Osteocyte (in vitro differentiated cells): ENCODE measurements at places on chromosomes 7 and 10.

DNA sequence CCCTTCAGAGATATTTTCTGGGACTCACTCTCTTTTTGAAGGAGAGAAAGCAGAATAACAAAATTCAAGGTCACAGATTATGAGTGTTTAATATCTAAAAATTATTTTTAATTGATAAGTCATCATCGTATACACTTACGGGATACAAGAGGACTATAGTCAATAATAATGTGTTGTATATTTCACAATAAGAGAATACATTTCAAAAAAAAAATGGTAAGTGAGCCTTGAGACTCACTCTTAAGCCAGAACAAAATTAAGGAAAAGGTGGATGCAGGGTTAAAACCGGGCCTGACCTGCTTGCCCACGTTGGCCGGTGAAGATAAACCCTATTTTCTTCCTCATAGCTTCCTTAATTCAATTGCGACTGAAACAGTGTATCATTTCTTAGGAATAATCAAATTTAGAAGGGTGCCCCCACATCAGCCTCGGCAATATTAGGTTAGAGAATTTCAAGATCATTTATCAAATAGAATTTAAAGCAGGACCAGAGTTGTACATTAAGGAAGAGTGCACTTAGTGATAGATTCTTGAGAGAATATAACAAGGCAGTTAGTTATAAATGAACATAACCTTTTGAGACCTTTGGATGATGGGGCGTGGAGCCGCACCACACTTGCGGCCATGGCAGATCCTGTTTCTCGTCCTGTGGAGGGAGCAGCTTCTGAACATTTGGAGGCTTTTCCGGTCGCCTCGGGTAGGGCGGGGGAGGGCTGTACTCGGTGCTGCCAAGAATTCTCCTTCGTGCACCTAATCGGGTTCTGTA, 321.8 kb downstream of the PAXIP1 start:
- DNase-seq, result no peak

- no peak for DNase-seq
Measured at GRCh38 chr10:4538016-4538415, 288.0 kb upstream of the AKR1E2 start.

DNA sequence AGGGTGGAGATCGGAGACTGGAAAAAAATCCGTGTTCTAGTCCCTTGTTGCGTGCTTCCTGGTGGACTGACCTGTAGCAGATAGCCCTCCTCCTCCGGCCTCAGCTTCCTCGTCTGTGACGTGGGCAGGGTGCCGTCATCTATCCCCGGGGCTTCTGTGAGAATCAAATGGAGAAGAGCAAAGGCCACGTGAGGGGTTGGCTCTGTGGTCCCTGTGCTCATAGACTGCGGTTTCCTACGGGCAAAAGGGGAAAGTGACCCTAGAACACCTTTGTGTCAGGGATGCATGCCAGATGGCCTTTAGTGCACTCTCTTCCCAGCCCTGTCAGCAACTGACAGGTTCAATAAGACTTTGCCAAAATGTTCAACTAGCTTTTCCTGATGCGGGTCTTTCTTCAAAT, 33.7 kb downstream of the GRK5 start:
- DNase-seq, result no peak

- DNase-seq, result peak; percentile 86
Measured at GRCh38 chr7:139035586-139036353, at the start of gene ZC3HAV1L. TSS of gene ZC3HAV1L (minus strand) at chr7:139036042. CDS start at chr7:139036017, 25 bp downstream.

- no peak for DNase-seq
Measured at GRCh38 chr7:149253665-149254064, 8.3 kb upstream of the ZNF783 start.

DNA sequence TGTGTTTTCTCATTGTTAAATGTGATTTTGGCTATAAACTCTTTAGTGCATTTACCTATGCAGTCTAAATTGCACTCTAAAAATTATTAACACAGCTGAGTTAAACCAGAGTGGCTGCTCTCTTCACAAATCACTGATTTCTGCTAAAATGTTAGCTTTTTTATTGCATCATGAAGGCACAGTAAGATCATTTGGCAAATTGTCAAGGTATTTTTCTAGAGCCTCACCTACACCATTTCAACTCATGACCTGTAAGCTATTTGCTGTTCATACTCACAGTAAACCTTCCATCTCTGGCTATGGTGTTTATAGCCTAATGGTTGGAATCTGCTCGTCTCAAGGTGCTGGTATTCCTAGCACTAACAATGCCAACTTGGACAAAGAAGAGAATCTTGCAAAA, 25.7 kb downstream of the NDUFB2 start:
- no peak for DNase-seq

- DNase-seq, result no peak
Measured at GRCh38 chr7:135925210-135925609, 51.9 kb downstream of the MTPN start.

DNA sequence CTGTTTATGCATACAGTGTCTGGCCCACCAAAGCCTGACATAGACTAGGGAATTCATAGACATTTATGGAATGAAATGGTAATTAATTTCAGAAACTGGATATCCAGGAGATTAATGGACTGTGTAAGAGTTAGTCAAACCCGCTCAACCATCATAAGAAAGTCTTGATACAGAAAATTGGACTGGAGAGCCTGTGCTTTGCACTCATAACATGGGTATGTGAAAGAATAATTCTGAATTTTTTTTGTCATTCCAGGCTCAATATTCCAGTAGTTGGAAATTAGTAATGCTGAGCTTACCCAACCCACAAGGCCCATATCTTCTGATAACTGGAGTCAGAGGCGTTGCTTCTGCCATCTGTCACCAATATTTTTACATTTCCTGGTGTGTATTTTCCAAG, 799.7 kb upstream of the IGFBP3 start:
- no peak for DNase-seq

DNA sequence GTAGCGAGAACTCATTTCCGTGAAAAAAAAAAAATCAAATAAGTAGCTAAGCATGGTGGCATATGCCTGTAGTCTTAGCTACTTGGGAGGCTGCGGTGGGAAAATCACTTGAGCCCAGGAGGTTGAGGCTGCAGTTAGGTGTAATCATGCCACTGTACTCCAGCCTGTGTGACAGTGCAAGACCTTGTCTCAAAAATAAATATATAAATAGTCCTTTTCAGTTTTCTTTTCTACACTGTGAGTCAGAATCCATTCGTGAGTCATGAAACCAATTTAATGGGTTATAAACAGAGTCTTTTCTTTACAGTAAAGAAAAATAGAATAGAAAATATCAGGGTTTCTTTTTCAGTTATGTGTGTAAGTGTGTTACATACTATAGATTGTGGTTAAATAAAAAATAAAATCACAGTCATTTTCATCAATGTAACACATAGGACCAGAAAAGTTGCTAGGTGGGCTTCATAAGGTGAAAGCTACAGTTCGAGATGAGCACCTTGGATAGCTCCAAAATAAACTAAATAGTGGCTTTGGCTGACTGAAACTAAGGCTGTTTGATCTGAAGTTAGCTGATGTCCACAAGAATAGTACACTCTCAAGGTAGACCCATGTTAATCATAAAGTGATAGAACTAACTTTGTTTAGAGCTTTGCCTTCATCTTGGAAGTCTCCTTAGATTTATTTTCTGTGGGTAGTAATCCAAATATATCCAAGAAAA, 781.1 kb downstream of the GATA3 start:
- no peak for DNase-seq

DNA sequence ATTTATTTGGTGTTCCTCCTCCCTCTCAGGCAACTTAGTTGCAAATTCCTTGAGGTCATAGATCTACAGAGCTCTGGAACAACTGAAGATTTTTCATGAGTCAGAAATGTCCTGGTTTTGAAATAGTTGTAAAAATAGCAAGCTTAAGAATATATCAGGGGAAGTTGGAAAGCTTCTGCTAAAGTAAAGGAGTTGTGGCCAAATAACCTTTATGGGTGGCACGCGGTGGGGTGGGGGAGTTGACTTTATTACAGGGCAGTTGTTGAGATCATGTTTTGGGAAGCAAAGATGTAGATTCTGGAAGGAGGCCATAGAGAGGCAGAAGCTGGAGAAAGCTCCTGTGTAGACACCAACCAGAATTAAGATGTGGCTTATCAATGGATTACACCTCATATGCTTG, 326.0 kb upstream of the MTPN start:
- DNase-seq, result no peak

GRCh38 chr7:1961701-1962276, 271.0 kb downstream of the MAD1L1 start:
- no peak for DNase-seq

- DNase-seq, result no peak
Measured at GRCh38 chr7:77253151-77253550, 53.5 kb upstream of the FGL2 start.

GRCh38 chr10:132698211-132698751, 87.7 kb downstream of the NKX6-2 start:
- DNase-seq, result no peak
